Spleen (tissue), 13 donors: ENCODE measurements at places on chromosomes 5 and 9.

DNA sequence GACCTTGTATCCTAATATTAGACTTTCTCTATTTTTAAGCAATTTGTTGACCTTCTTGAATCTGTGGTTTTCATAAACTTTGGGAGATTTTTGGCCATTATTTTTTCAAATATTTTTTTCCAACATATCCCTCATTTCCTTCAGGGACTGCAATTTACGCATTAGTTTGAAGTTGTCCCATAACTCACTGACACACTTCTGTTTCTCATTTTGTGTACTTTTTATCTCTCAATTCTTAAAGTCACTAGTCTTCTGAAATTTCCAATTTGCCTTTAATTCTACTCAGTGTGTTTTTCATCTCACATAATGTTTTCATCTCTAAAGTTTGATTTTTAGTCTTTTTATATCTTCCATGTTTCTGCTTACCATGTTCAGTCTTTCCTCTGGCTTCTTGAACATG lies 356.8 kb downstream of the RAB3C start:
- DNase-seq: no peak
- H3K27me3 ChIP-seq: no peaks in the 10 kb centered on the region
- no peak overlapping the region for H3K4me3 ChIP-seq
- no peaks in the 10 kb centered on the region for H3K36me3 ChIP-seq

DNA sequence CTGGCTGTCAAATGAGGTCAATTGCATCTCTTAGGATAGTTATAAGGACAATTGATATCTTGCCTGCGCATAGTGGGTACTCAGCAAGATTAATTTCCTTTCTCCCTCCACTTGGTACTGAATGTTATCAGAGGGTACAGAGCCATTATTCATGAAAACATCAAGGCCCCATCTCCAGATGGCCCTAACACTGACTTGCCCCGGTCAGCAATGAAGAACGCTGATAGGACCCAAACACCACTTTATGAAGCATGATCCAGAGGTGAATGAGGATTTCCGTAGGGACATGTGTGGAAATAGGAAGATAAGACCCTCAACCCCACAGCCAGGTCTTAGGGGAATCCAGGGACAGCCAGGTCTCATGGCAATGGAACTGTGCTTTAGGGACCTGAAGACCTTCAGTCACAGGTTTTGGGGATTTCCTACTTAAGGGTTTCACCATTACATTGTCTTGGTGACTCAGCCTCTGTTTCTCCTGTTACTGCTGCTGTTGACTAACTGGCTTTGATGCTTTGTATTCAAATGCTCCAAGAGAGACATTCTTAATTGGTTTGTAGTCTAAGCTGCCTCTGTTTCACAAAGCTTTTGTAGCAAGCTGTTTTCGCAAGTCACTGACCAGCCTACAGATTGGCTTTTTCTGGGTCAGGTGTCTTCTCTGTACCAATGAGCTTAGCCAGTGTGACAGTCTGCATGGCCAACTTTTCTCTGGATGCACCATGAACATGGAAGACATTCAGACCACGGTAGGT lies 35.3 kb upstream of the IQGAP2 start:
- H3K4me1 ChIP-seq: no peaks in the 10 kb centered on the region
- no peaks in the 10 kb centered on the region for H3K36me3 ChIP-seq
- no peaks in the 10 kb centered on the region for H3K27me3 ChIP-seq
- H3K4me3 ChIP-seq: no peak overlapping the region
- H3K27ac ChIP-seq: no peak overlapping the region

- no peak for DNase-seq
- H3K27ac ChIP-seq: no peak overlapping the region
- no peaks in the 10 kb centered on the region for H3K36me3 ChIP-seq
- H3K27me3 ChIP-seq: no peaks in the 10 kb centered on the region
Measured at GRCh38 chr5:9439531-9440292, 106.2 kb downstream of the SEMA5A start.

DNA sequence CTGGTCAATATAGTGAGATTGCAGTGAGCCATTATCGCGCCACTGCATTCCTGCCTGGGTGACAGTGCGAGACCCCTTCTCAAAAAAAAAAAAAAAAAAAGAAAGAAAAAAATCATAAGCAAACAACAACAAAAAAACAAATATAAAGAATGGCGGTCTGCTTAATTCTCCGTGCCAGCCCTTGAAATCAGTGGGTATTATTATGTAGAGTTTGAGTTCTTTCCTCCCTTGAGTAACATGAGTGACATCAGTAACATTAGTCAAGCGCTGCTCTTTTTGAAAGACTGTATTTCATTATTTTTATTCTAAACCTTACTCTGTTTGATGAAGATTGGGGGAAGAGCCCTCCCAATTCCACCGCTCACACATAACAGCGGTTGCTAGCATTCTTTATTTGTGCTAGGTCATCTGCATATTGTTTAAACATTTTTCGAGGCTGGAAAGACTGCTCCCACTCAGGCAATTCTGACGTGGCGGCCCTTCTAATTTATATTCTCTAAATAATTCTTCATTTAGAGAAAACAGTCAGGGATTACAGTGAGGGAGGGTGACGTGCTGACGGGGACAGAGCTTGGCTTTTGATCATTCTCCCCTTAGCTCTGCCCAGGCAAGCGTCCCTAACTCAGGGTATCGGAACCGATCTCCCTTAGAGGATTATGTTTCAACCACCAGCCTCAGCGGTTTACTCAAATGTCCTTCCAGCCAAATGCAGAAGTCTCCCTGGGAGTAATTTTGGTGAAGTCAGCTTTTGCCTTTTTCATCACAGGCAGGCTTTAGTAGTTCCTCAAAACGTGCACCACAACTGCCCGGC lies 860 bp upstream of the MARCHF6 start:
- peaks cover 49% of the 10 kb centered on the region for H3K4me1 ChIP-seq
- DNase-seq: no peak
- H3K4me3 ChIP-seq: peak overlapping the region; percentile 66
- H3K36me3 ChIP-seq: no peaks in the 10 kb centered on the region

GRCh38 chr9:19074836-19075235 lies 25.6 kb downstream of the RRAGA start:
- no peak for DNase-seq
- H3K4me3 ChIP-seq: no peak overlapping the region
- no peak overlapping the region for H3K27ac ChIP-seq
- no peaks in the 10 kb centered on the region for H3K27me3 ChIP-seq
- H3K36me3 ChIP-seq: peaks cover 100% of the 10 kb centered on the region
